ENCODE measurements at places on chromosomes 7 and 10.

DNA sequence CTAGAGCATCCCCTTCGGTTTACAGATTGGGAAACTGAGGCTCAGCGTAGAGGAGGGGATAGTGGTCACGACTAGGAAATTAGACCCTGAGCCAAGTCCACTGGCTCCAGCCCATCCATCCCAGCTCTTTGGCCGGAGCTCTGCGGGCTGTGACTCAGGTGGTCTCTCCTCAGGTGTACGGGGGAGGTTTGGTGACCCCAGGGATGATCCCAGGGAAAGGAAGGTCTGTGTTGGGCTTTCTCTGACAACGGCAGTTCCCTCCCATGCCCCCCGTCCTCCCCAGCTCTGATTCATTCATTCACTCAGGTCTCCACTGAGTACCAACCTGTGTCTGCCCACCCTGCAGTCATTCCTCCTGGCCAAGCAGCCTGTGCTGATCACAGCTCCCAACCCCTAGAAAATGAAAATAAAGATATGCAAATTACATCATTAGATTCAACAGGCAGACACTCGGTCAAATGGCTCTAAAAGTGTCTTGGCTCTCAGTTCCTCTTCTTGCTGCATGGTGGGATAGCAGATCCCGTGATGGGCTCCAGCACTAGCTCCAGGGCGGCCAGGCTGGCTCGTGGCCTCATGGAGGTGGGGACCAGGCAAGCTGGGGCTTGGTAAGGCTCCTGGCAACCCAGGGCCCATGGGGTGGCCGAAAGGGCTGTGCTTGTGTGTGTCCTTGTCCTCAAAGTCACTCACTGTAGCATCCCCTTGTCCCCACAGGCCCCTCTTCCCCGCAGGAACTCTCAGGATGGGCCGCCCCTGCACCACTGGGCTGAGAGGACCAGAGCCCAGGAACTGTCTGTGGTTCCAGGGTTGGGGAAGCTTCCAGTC lies 37.8 kb downstream of the CLRN3 start:
- no peak for DNase-seq

DNA sequence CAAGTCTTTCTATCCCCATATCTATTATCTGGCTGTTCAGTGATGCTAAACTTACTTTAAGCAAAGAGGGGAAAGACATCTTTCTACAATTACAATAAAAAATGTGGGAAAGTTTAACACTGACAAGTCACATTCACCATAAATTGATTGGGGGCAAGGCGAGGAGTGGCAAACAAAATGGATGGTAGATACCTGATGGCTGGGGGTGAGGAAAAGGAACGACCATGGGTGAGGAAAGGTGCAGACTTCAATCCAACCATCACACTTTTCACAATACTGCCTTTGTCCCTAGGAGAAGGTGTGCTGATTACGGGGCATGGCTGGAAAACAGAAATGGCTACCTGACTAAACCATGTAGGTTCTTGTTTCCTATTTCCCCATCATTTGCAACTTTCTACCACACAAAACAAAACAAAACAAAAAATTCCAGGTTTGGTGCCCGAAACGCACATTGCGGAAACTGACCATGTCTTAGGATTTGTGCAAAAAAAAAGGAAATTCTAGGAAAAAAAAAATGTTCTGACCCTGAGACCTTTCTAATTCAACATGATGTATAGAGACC lies 3.8 kb downstream of the RELN start:
- no peak for DNase-seq

DNA sequence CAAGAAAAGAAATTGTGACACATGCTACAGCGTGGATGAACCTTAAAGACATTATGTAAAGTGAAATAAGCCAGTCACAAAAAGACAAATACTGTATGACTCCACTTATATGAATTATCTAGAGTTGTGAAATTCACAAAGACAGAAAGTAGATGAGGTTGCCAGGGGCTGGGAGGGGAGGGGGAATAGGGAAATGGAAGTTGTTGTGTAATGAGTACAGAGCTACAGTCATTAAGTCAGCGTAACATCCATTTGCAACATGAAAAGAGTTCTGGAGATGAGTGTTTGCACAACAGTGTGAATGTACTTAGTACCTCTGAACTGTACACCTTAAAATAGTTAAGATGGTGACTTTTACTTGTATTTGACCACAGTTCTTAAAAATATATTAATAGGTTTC lies 112.1 kb upstream of the CDK1 start:
- DNase-seq, result peak; percentile 52

- no peak for DNase-seq
These were observed 103.5 kb upstream of the FAM20C start for GRCh38 chr7:88927-89231.

- no peak for DNase-seq
These were observed 240.9 kb upstream of the KAT6B start for GRCh38 chr10:74585231-74586087.

GRCh38 chr10:104608091-104608828 lies 32.8 kb upstream of the SORCS3 start:
- no peak for DNase-seq

DNA sequence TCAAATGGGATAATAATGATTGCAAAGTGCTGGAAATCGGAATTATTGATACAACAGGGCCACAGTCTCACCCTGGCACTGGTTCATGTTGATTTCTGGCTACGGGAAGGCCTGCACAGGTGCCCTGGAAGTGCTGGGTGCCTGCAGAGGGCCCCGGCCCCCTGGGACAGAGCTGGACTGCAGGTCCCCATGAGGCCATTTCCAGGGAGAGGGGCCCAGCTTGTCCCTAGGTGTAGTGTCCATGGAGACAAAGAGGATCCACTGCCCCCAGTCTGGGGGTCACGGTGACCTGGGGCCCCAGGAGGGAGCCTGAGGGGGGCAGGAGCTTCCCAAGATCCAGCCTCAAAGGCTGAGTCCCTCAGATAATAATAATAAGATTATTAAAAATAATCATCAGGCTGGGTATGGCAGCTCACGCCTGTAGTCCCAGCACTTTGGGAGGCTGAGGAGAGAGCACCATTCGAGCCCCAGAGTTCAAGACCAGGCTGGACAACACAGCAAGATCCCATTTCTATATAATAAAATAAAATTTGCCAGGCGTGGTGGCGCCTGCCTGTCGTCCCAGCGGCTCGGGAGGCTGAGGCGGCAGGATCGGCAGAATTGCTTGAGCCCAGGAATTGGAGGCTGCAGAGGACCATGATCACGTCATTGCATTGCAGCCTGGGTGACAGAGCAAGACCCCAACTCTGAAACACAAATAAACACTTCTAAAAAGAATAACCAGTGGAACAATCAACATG lies 98.1 kb downstream of the MICALL2 start:
- no peak for DNase-seq

DNA sequence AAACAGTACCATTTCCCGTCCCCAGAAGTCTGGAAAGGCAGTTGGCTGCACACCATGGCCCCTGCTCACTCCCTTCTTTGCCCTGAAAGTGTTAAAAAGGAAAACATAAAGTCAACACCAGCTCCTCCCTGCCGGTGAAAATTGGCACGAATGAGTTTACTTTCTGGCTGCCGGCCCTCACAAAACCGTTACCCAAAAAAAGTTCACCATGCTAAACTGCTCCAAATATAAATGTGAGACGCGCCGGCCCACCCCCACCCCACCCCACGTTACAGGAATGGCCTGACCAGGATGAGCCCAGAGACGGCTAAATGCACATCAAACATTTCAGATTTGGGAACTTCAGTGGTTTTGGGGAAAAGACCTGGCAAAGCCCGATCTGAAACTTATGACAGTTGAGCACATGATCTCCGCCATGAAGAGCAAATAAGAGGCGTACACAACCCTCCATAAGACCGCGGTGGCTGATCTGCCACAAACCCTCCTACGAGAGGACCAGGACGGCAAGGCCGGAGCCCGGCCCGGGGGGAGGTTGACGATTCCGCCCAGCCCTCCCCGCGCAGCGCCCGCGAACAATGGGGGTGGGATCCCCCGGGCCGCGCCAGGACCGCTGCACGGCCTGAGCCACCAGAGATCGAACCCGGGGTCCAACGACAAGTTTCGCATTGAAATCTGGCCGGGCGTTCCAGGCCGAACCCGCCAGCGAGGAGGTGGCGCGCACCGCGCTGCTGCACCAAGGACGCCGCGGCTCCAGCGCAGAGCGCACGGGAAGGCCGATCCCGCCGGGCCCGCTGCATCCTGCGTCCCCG lies 952 bp downstream of the DIP2C start:
- DNase-seq, result peak; percentile 26

GRCh38 chr10:69042417-69042816 lies 45.5 kb upstream of the SRGN start:
- DNase-seq, result no peak

- DNase-seq, result no peak
These were observed 165.5 kb upstream of the SMIM30 start for GRCh38 chr7:113283861-113284260.

DNA sequence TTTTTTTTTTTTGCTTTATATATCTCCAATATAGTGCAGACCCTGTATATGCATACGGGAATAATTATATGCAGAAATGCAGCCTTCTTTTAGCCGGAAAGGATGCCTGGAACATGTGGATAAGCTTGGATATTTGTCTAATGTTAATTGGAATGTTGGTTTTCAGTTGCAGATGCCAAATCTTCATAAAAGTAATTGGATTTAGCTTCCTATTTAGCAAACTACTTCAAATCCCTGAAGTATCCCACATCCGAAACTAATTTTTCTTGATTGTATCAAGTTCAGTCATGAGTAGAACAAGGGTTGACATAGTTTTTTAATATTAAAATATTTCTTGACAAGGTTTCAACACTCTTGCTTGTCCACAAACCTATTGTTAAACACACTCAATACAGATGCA lies 281.7 kb downstream of the BBS9 start:
- DNase-seq, result no peak

- no peak for DNase-seq
These were observed 151.3 kb downstream of the LRRN3 start for GRCh38 chr7:111242141-111242755.

DNA sequence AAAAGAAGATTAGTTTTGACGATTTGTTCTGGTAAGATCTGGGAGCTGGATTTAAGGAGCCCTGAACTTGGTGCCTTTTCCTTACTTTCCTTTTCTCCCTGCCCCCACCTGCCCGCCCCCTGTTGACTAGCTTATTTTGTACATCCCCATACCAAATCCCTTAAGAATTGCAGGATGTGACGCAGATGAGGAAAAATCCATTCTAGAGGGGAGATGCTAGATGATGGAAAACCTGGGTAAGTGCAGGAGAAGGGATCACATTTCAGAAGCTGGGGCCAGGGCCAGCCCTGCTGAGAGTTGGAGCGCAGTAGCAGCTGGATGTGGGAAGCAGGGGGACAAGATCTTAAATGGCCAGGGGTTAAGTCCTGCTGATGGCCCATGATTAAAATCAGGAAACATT lies 93.9 kb downstream of the CCDC3 start:
- DNase-seq, result no peak

DNA sequence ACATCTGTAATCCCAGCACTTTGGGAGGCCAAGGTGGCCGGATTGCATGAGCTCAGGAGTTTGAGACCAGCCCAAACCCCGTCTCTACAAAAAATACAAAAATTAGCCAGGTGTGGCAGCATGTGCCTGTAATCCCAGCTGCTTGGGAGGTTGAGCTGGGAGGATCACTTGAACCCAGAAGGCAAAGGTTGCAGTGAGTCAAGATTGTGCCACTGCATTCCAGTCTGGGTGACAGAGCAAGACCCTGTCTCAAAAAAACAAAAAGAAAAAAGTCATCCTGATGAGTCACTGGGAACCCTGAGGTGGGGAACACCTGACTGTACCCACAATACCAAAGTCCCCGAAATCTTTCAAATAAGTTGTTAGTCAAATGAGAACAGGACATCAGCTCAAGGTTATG lies 80.0 kb downstream of the NEBL start:
- DNase-seq, result no peak

GRCh38 chr7:2996141-2996540 lies 47.5 kb downstream of the CARD11 start:
- no peak for DNase-seq

- DNase-seq, result no peak
These were observed 97.4 kb upstream of the PDCD4 start for GRCh38 chr10:110774069-110775019.

DNA sequence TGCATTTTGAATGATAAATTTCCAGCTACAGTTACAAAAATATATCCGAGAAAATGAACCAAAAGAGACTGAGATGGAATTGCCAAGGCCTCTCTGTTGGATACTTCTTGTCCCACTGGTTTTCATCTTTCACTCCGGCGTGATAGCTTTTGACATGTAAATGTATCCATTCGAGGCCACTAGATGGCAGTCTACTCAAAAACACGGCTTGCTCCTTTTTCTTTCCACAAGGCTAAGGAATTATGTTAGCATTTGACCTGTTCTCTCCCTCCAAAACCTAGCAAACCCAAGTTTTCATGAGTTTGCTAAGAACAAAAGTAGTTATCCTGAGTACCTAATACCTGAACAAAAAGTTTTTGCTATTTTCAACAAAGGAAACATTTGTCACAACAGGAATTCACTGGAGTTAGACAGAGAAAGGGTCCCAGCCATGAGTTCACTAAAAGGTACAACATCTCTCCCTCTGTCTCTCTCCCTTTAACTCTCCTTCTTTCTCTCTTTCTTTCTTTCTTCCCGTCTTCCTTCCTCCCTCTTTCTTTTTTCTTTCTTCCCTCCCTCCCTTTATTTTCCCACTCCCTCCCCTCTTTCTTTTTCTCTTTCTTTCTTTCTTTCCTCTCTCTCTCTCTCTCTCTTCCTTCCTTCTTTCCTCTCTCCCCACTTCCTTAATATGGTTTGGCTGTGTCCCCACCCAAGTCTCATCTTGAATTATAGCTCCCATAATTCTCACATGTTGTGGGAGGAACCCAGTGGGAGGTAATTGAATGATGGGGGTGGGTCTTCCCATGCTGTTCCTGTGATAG lies 207.9 kb upstream of the MYO3A start:
- DNase-seq, result peak; percentile 35

DNA sequence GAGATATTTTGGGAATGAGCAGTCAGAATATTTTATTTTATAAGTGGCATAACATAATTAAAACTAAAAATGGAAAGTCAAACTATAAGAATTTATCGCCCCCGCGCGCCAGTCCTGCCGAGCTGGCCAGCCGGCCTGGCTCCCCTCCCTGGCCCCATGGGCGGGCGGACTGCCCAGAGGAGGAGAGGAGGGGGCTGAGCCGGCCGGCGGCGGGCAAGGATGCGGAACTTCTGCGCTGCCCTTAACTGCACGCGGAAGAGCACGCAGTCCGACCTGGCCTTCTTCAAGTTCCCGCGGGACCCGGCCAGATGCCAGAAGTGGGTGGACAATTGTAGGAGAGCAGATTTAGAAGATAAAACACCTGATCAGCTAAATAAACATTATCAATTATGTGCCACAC lies 96.8 kb downstream of the DKK1 start:
- DNase-seq, result no peak

DNA sequence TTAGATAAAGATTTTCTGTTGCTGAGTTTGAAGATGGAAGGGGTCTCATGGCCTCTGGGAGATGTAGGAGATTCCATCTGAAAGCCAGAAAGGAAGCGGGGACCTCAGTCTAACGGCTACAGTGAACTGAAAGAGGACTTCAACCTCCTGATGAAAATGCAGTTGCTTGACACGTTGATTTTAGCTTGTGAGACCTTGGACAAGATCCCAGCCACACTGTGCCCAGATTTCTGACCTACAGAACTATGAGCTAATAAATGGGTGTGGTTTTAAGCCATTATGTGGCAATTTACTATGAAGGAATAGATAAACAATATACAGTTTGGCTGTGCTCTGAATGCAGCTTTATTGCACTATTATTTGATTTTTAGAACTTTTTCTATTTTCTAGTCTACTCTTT lies 342.3 kb upstream of the SEMA3D start:
- DNase-seq, result peak; percentile 32
